ENCODE measurements at places on chromosomes 7 and 10. TPM values are rescaled to one million over a fixed set of nuclear protein-coding genes. Genes with fewer than 3 reads are reported as not detected.

- no peak overlapping the region for H3K4me3 ChIP-seq
- H3K27ac ChIP-seq: no peak overlapping the region
- H3K36me3 ChIP-seq: no peaks in the 10 kb centered on the region
- DNase-seq: no peak
Observed at GRCh38 chr10:970311-971149, 17.7 kb upstream of the GTPBP4 start.

GRCh38 chr10:27713941-27714340 is 31.7 kb downstream of the MKX start:
- H3K27ac ChIP-seq: no peak overlapping the region
- H3K4me3 ChIP-seq: no peak overlapping the region
- H3K36me3 ChIP-seq: no peaks in the 10 kb centered on the region

- no peak overlapping the region for H3K27ac ChIP-seq
- no peak overlapping the region for H3K4me3 ChIP-seq
- H3K4me1 ChIP-seq: no peaks in the 10 kb centered on the region
Observed at GRCh38 chr7:34087892-34088891, 182.9 kb downstream of the BMPER start.

DNA sequence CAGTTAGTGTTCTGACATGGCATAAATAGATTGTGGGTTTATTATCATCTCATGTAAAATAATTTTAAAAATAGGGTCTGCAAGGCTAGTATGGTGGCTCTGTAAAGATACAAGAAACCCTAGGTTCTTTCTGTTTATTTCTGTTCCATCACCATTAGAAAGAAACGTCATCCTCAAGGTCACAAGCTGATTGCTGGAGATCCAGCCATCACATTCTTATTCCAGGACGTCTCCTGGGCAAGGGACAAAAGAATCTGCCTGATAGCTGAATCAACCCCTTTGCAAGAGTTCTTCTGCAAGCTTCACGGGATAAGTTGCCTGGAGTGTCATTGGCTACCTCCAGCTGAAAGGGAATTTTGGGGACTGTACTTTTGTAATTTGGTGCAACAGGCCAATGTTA is 184.4 kb downstream of the CAMK1D start:
- H3K27ac ChIP-seq: no peak overlapping the region
- DNase-seq: no peak

ADCK2 gene
- total RNA-seq: 20.1 TPM

HOXA3 gene
- total RNA-seq: 4.6 TPM

PRTFDC1 gene
- total RNA-seq: 1.5 TPM

MMP21 gene
- not detected for total RNA-seq

KNDC1 gene
- not detected for total RNA-seq

MINDY4 gene
- total RNA-seq: 3.9 TPM
